Hematopoietic multipotent progenitor cell treated with erythropoietin and hydrocortisone succinate and interleukin-3 and kit ligand, for 8 days (in vitro differentiated cells): ENCODE measurements at places on chromosomes 7 and 10.

- DNase-seq: no peak
Measured at GRCh38 chr7:94368371-94368791, 26.3 kb upstream of the COL1A2 start.

GRCh38 chr7:40889539-40889938, 754.7 kb downstream of the SUGCT start:
- DNase-seq: no peak

DNA sequence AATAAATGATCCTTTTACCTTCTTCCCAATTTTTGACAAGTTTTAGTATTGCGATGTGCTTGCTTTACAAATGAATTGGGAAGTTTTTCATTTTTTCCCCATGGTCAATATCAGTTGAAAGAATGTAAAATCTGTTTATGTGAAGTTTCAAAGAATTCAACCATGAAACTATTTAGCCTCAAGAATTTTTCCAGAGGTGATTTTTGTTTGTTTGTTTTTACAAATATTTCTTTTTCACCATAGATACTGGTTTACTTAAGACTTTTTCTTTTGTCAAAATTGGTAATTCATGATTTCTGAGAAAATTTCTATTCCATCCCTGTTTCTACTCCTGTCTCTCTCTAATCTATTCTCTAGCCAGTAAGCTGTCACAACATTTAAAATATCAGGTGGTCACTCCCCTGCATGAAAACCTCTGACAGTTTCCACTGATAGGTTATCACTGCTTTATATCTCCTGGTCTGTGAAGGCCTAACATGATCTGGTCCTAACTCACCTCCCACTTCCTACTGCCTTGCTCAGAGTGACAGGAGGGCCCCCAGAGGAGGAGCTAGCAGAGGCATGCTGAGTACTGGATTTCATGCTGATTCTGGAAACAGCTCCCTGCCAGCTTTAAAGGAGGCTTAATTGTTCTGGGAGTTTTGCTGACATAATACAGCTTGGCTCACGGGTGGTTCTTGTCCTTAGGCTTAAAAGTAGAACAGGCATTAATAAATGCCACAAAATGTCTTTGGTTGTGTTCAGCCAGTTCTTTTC, 7.6 kb upstream of the ARMS2 start:
- DNase-seq: no peak

DNA sequence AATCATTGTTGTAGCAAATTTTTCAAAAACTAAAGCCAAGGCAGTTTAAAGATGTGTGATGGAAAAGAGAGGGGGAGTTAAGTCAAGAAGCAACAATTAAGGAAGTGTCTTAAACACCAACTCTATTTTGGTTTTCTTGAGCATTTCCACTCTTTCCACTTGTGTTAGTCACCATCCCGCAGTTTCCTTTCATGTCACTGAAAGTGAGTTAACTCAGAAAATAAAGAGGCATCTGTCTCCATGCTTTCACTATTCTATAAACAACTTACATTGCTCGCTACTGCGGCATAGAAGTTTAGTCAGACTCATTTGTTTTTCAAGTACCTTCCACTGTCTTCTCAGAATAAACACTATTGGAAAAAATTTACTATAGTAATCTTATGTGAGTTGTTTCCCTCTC, 284.9 kb upstream of the SEMA3D start:
- peak; percentile 6 for DNase-seq

DNA sequence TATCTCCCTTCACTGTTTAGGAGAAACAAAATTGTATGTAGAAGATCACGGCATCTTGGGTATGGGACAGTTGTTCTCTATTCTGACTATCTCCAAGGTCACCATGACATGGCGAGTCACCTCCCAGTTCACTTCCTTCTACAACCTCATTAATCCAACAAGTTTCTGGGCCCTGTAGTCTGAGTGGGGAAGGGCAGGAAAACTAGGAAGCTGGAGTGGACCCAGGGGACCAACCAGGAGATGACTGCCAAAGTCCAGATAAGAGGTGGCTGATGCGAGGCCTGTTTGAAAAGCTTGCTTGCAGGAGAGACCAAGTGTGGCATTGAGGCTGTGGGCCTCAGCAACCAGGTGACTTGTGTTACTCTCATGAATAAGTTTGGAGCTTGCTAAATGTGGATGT, 584.9 kb downstream of the TNS3 start:
- DNase-seq: no peak
